ENCODE measurements at places on chromosomes 5 and 9.

GRCh38 chr5:74226716-74227485 lies 413.6 kb downstream of the ENC1 start:
- no peak for DNase-seq

DNA sequence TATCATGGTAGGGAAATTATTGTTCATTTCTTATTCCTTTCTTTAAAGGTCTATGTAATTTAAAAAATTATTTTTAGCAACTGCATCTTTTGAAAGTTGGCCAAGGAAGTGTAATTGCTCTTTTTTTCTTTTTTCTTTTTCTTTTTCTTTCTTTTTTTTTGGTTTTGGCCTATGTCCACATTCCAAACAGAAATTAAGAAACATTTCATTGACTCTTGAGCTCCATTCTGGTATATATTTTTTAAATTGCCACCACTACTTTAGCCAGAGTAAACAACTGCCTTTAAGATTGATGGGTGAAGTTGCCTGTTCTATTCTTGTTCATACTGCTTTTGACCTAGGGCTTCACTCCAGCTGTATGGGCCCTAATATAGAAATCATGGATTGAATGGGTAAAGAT lies 75.8 kb upstream of the TMEM171 start:
- no peak for DNase-seq

GRCh38 chr9:92165484-92165883 lies 50.3 kb upstream of the SPTLC1 start:
- peak; percentile 45 for DNase-seq

- DNase-seq: no peak
These were observed 20.6 kb downstream of the MARCHF3 start for GRCh38 chr5:127009784-127010183.

- no peak for DNase-seq
These were observed 38.7 kb upstream of the UBAP2 start for GRCh38 chr9:34087370-34087769.

DNA sequence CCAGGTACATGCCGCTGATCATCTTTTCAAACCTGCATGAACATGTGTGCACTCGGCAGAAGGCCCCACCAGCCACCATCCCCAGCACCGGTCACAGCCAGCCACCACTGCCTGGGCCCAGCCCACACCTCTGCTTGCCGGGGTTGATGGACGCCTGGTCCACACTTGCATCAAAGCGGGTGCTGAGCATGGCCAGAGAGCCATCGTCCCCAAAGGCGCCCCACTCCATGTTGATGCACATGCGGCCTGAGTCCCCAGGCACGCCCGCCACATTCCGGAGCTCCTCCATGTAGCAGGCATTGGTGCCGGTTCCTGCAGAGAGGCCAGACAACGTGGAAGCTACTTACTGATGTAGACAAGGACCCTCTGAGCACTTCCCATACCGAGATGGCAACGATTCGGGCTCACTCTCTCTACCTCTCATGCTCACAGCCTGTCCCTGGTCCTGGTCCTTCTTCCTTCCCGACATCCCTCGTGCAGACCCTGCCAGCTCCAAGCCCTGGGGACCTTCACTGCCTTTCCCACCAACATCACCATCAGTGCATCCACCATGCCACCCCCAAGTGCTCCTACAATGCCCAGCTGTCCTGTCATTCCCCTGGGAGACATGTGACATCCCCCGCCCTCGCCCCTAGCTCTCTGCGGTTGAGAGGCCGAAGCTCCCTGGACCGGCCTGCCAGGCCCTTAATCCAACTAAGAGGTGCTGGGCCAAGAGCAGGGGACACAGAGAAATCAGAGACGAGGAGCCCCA lies 17.2 kb downstream of the HK3 start:
- DNase-seq: no peak

- DNase-seq: no peak
These were observed 523 bp downstream of the EPB41L4B start for GRCh38 chr9:109320331-109320741.

GRCh38 chr5:56783261-56783660 lies 32.1 kb upstream of the MAP3K1 start:
- no peak for DNase-seq

GRCh38 chr5:93874080-93874479 lies 132.7 kb upstream of the POU5F2 start:
- DNase-seq: no peak

DNA sequence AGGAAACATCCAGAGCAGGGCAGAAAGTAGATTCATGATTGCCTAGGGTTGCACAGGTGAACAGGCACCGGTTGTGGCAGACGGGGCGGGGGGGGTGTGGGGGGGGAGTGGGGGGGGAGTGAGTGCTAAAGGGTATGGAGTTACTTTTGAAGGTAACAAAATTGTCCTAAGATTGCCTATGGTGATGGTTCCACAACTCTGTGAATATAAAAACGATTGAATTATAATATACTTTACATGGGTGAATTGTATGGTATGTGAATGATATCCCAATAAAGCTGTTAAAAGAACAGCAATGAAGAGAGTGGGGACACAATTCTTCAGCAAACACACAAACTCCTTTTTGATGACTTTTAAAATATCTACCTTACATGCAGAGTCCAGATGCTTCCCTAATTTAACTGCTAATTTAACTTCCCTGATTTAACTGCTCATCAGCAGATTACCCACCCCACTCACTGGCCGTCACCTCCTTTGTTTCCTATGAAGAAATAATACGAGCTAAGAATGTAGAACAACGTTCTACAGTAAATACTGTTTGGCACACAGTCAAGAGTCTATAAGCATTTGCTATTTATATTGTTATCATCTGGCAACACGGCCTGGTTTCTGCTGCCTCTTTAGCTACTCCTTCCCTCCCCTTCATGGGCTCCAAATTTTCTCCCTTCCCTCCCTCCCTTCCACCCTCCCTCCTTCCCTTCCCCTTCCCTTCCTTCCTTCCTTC lies 83.5 kb downstream of the PTCH1 start:
- no peak for DNase-seq

DNA sequence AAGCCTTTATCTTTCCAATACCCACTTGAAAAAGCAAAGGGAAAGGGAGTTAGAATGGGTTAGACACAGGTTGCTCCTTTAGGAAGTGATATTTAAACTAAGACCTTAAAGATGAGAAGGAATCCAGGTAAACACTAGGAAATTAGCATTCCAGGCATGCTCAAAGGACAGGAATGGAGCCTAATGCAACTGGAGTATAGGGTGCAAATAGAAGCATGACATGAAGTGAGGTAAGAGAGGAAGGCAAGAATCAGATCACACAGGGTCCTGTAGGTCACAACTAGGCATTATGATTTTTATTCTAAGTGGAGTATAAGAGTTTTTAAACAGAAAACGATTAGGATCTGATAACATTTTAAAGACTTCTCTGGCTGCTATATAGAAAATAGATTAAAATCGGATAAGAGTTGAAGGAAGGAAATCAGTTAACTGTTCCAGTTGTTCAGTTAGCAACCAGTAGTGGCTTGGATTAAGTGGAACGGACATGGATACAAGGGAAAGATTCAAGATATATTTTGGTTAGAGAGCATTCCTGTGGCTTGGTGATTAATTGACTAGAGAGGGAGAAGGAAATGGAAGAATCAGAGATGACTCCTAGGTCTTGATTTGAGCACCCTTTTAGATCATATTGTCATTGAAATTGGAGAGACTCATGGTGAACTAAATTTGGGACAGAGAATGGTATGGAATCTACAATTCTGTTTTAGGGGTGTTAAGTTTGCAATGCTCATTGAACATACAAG lies 95.9 kb downstream of the FBXO4 start:
- no peak for DNase-seq

DNA sequence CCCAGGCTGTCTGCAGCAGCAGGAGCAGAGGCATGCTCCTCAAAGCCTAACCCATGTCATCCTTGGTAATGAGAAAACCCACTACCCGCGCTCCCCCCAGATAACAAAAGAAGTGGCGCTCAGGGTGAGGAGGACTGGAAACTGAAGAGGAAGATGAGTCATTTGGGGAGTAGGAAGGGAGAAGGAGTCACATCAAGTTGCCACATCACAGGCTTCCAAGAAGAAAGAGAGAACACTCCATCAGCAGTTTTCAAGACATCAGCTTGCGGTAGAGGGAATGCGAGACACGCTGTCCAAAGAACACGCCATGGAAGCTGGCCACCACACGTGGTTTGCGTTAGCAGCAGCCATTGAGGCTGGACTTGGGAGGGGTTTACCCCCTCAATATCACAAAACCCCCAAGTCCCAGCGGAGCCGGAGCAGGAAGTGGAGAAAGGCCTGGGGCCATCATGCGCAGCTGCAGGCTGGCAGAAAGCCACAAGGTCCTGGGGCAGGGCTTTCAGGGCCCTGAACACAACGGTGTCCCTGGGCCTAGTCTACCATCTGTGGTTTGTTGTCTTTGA lies 41.5 kb downstream of the SH3PXD2B start:
- DNase-seq: peak; percentile 94

DNA sequence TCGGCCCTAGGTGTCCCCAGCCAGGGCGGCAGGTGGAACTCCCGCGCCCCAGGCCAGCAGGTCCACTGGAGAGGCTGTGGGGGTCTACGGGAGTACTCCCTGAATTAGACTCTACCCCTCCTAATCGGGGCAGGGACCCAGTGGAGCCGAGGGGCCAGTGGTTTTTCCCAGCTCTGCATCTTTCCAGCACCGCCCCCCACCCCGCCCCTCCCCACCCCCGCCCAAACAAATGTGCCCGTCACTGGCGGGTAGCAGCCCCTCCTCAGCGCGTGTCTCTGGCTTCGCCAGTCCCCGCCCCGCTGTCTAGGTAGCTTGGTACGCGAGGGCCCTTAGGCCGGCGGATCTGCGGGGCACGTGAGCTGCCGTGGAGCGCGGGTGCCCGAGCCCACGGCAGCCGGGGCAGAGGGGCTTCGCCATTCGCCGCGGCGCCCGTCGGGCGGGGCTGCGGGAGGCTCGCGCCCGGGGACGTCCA lies 7.0 kb downstream of the UNC5A start:
- no peak for DNase-seq

DNA sequence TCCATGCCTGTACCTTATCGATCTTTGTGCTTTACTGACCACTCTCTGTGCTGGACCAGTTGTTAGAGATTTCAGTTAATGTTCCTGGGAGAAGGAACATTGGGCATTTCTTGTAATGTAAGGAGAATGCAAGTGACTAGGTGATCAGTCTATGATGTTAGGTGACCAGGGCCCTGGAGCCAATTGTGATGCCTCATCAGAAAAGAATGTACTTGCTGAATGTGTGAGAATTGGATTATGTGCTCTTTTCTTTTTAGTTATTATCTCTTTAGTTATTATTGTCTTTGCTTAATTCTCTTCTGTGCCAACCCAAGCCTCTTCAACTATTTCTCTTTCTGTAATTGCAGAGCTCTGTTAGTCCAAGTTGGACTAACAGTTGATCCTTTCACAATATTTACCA lies 92.9 kb downstream of the LRRC70 start:
- DNase-seq: no peak

- DNase-seq: no peak
These were observed 10.1 kb upstream of the NRARP start for GRCh38 chr9:137311986-137312851.

DNA sequence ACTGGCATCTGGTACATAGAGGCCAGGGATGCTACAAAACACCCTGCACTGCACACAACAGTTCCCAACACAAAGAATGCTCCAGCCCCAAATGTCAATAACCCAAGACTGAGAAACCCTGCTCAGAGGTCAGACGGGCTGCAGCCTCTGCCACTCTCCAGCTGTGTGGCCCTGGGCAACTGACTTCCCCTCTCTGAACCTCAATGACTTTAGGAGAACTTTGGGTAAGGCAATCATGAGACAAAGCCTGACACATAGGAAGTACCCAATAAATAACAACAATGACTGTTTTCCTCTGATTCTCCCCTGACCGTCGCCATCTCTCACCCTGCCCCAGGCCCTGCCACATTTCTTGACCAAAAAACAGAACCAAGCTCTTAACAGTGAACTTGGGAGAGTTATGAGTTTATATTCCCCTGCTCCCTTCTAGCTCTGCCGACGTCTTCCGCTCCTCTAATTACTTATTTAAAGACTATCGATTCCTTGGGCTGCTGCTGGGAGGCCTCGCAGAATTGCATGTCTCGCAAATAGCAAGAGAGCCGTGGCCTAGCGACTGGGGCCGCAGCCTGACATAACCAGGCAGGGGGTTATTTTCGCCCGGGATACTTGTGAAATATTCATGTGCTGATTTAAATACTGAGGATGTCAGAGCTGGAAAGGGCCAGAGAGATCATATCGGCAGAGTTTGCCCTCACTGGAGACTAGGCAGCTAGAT lies 24.5 kb upstream of the CRB2 start:
- DNase-seq: peak; percentile 37

- DNase-seq: no peak
These were observed 162.2 kb downstream of the OXCT1 start for GRCh38 chr5:41707853-41708603.

GRCh38 chr9:136793086-136793946 lies 2.2 kb downstream of the TMEM141 start:
- DNase-seq: no peak

- no peak for DNase-seq
These were observed 85.6 kb upstream of the CACNA1B start for GRCh38 chr9:137791947-137792346.

DNA sequence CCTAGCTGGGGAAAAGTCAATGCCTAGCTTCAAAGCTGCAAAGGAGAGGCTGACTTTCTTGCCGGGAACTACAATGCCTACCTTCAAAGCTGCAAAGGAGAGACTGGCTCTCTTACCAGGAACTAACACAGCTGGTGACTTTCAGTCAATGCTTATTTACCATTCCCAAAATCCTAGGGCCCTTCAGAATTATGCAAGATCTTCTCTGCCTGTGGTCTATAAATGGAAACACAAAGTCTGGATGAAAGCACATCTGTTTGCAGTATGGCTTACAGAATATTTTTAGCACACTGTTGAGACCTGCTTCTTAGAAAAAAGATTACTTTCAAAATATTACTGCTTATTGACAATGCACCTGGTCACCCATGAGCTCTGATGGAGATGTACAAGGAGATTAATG lies 259.4 kb downstream of the PLK2 start:
- no peak for DNase-seq

DNA sequence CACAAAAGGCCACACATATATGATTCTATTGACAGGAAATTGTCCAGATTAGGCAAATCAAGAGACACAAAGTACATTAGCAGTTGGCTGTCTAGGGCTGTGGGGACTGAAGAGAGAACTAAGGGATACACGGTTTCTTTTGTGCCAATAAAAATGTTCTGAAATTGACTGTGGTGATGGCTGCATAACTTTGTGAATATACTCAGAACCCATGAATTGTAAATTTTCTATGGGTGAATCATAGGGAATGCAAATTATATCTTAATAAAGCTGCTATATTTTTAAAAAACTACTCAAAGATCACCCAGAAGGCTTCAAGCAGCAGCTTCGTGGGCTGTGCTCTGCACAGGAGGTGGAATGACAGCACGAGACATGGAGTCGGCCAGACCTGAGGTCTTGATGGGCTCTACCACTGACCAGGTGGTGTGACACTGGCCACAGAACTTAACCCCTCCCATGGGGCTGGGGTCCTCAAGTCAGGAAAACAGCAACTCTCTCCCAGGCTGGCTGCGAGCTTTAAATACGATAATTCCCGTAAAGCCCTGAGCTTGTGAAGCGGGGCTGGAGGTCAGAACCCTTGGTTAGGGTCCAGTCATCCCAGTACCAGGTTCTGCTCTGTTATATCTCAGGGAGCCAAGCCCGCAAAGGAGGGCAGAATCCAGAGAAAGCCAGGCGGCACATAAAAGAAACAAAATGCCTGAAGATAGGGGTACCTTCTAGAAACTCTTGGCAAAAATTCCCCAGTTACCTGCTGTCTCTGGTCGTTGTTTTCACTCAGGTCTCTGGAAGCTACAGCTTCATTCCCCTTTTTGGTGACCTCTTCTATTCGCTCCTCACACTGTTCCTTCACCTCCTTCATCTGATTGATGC lies 59.1 kb downstream of the GOLM1 start:
- no peak for DNase-seq
